ENCODE measurements at places on chromosomes 7 and 10. TPM values are rescaled to one million over a fixed set of nuclear protein-coding genes. Genes with fewer than 3 reads are reported as not detected.

DNA sequence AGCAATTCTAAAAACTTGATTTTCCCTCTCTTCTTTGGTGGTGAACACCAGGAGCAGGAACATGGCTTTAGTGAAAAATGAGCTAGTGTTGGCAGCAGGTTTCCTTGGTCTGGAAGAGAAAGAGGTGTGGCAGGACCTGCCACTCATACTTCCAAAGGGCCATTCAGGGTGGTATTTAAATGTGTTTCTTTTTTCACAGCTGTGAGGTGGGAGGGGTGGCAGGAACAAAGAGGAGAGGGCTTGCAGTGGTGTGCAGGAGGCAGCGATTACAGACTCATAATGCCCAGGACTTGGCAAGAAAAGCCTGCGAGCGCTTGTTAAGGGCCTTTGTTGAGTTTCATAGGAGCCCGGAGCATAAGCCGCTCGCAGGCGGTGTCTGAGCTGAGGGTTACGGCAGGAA is 36.8 kb downstream of the WIPF3 start:
- DNase-seq, result no peak

Gene GRID2IP
- not detected for total RNA-seq

DNA sequence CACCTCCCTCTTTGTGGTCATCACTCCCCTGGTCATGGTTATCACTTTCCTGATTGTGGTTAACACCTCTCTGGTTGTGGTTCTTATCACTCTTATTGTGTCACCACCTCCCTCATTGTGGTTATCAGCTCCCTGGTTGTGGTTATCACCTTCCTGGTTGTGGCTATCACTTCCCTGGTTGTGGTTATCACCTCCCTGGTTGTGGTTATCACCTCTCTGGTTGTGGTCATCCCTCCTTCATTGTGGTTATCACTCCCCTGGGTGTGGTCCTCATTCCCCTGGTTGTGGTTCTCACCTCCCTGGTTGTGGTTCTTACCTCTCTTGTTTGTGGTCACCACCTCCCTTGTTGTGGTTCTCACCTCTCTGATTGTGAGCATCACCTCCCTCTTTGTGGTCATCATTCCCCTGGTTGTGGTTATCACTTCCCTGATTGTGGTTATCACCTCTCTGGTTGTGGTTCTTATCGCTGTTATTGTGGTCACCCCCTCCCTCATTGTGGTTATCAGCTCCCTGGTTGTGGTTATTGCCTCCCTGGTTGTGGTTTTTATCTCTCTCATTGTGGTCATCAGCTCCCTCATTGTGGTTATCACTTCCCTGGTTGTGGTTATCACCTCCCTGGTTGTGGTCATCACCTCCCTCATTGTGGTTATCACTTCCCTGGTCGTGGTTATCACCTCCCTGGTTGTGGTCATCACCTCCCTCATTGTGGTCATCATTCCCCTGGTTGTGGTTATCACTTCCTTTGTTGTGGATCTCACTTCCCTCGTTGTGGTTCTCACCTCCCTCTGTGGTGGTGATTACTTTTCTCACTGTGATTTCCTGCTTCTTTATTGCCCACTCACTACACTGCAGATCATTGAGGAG is 106.7 kb downstream of the GPR26 start:
- no peak for DNase-seq

Gene SLC26A5
- total RNA-seq, result not detected

DNA sequence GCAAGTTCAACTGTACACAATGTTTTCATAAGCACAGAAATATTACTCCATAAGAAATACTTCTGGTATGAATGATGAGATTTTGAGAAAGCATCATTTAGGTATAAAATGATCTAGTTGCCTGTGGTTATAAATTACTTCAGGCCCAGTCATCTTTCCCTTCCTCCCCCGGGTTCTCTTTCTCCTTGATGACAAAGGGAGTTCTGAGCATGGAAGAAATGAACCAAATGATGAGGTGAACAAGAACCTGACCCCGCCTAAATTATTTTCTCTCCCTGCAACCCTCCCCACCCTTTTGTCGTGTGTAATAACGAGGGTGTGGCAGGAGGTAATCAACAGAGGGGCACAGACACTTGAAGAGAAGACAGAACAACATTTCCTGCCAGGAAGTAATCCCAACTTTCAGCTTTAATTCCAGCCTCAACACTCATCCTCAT is 319.6 kb upstream of the SP8 start:
- no peak for DNase-seq

GRCh38 chr7:21253740-21254687 is 173.9 kb upstream of the SP4 start:
- DNase-seq, result no peak

GRCh38 chr7:40306025-40306424 is 171.2 kb downstream of the SUGCT start:
- DNase-seq, result no peak

GRCh38 chr7:22732556-22733126 is 5.6 kb downstream of the IL6 start:
- DNase-seq, result no peak

Gene RFC2
- total RNA-seq, result 14.5 TPM

DNA sequence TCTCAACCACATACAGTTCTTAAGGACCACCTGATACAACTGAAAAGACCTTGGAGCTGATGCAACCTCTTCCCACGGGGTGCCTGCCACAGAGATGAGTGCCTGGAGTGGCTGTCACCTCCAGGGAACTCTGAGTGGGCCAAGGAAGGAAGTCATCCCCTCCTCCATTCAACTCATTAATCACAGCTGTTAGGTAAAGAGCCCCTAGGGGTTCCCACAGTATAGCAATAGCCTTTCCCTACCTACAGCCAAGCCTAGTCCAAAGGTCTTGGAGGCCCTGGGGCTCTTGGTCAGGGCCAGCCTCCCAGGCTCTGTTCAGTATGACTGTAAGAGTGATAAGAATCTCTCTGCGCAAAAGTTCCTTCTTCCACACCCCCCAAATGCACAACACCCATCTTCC is 70.4 kb upstream of the NFE2L3 start:
- DNase-seq, result no peak

Measured in vagina (tissue), 2 donors.